ENCODE measurements at places on chromosomes 3 and 15.

DNA sequence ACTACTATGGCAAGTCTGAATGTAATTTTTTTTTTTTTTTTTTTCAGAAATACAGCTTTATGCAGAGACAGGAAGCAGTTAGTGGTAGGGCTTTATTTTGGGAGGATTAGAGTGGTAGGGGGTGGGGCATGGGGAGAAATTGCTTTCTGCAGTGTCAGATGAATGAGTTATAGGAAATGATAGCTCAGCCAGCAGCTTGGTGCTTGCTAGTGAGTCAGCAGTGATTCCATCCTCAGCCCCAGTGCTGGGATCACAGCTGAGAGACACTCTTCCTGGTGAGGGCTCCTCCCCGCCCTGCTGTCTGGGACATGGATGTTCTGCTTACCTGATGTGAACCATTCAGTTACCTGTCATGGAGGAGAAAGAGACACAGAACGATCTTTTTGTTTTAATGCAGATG lies 39.6 kb downstream of the SEMA6D start:
- peak; percentile 57 for DNase-seq
- H3K27me3 ChIP-seq, result no peaks in the 10 kb centered on the region
- H3K4me3 ChIP-seq, result no peak overlapping the region
- H3K27ac ChIP-seq, result no peak overlapping the region
- H3K4me1 ChIP-seq, result peaks cover 5% of the 10 kb centered on the region
- H3K36me3 ChIP-seq, result peaks cover 11% of the 10 kb centered on the region

DNA sequence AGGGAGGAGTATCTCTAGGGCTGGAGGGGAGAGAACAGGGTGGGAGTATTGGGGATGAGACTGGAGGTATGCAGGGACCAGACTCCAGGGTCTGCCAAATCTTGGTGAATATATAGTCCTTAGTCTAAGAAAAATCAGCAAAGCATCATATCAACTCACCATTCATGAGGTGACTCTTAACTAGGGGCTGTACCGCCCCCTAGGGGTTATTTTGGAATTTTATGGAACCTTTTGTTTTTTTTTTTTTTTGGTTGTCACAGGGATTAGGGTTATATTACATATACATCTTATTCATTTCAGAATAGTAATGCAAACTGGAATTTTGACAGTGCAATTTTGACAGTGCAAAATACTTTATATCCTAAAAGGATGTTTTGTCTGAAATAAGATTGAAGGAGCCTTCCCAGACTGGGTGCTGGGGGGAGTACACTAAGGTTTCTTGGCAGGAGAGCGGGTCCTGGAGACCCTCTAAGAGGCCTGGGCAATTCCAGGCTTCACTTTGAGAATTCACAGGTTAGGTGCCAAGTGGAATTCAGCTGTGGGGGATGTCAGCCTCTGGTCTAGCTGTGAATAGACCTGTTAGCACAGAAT lies 7.5 kb downstream of the CMTM7 start:
- peaks cover 9% of the 10 kb centered on the region for H3K4me1 ChIP-seq
- H3K36me3 ChIP-seq, result no peaks in the 10 kb centered on the region
- H3K4me3 ChIP-seq, result no peak overlapping the region
- H3K27ac ChIP-seq, result peak overlapping the region; percentile 33

GRCh38 chr3:129291236-129291886 lies 12.7 kb downstream of the HMCES start:
- H3K27ac ChIP-seq, result no peak overlapping the region
- H3K27me3 ChIP-seq, result no peaks in the 10 kb centered on the region
- no peak for DNase-seq

DNA sequence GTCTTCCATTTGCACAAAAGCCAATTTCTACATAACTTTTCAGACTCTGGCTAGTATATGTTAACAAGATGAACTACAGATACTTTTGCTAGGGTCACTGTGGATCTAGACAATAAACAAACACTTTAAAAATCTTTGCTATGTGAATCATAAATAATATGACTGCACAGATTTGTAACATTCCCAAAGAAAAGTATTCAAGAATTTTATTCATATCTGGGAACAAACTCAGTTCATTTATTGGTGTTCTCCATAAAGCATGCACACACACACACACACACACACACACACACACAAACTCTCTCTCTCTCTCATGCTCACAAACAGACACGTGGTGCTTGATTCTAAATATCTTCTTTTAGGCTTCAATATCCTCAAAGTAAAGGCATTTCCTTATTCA lies 18.8 kb upstream of the THRB start:
- no peak overlapping the region for H3K4me3 ChIP-seq
- no peaks in the 10 kb centered on the region for H3K27me3 ChIP-seq
- H3K4me1 ChIP-seq, result peaks cover 10% of the 10 kb centered on the region

DNA sequence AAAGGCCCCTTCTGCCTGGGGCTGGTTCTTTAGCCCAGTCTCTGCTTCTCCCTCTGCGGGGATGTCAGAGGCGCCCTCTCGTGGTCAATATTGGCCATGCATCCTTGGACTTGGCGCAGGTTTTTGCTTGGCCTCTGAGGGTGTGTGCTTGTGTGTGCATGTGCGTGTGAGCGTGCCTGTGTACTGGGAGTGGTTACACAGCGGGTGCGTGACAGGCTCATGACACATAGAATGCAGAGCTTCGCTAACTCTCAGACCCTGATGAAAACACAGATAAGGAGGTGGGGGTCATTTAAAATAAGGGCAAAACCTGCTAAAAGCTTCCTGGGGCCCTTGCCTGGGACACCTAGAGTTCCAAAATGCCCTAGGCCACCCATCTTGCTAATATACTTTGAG lies 160.9 kb downstream of the SMAD6 start:
- no peaks in the 10 kb centered on the region for H3K27me3 ChIP-seq
- H3K27ac ChIP-seq, result no peak overlapping the region
- H3K36me3 ChIP-seq, result no peaks in the 10 kb centered on the region
- H3K4me3 ChIP-seq, result no peak overlapping the region
- DNase-seq, result peak; percentile 84

GRCh38 chr15:98904544-98904943 lies 103.0 kb downstream of the PGPEP1L start:
- DNase-seq, result peak; percentile 70
- H3K27me3 ChIP-seq, result no peaks in the 10 kb centered on the region
- peak overlapping the region; percentile 51 for H3K27ac ChIP-seq

- no peak overlapping the region for H3K4me3 ChIP-seq
- H3K4me1 ChIP-seq, result no peaks in the 10 kb centered on the region
- no peak overlapping the region for H3K27ac ChIP-seq
- DNase-seq, result no peak
- H3K27me3 ChIP-seq, result no peaks in the 10 kb centered on the region
Observed at GRCh38 chr15:100958326-100959065, 39.3 kb downstream of the LRRK1 start.

Measured in MCF 10A (cell line).